Stimulated activated memory B cell treated with anti-CD40 and anti-IgM and Interleukin-4, amounts not matched to agents 10 μg/mL and 1 μg/mL and 100 μg/mL, for 72 hours (primary cell): ENCODE measurements at places on chromosomes 6 and 20.
A peak's percentile ranks its signal among the peaks of the same experiment; 100 is the strongest.

DNA sequence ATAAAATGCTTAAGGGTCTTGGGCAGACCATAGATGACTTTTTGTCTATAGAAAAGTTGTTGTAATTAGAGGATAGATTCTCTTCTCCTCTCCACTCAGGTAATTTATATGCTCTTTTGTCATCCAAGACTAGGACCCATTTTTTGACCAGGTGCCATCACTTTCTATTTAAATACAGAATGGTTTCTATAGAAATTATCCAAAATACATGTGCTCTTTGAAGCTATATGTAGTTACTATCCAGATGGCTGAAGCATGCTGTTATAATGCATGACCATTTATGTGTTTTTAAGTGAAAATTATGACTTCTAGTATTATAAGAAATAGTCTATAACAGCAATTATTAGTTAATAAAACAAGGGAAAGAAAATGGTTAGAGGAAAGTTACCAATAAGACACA is 3.0 kb upstream of the MLIP start:
- ATAC-seq = no peak

GRCh38 chr20:35891375-35891774 is 62.9 kb downstream of the SCAND1 start:
- no peak for ATAC-seq

DNA sequence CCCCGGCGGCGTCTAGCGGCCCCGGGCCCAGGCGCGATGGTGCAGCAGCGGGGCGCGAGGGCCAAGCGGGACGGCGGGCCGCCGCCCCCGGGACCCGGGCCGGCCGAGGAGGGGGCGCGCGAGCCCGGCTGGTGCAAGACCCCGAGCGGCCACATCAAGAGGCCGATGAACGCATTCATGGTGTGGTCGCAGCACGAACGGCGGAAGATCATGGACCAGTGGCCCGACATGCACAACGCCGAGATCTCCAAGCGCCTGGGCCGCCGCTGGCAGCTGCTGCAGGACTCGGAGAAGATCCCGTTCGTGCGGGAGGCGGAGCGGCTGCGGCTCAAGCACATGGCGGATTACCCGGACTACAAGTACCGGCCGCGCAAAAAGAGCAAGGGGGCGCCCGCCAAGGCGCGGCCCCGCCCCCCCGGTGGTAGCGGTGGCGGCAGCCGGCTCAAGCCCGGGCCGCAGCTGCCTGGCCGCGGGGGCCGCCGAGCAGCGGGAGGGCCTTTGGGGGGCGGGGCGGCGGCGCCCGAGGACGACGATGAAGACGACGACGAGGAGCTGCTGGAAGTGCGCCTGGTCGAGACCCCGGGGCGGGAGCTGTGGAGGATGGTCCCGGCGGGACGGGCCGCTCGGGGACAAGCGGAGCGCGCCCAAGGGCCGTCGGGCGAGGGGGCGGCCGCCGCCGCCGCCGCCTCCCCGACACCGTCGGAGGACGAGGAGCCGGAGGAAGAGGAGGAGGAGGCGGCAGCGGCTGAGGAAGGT is 715 bp downstream of the SOX12 start:
- ATAC-seq = peak; percentile 26

GRCh38 chr6:169370666-169371343 is 117.2 kb upstream of the THBS2 start:
- ATAC-seq = no peak

DNA sequence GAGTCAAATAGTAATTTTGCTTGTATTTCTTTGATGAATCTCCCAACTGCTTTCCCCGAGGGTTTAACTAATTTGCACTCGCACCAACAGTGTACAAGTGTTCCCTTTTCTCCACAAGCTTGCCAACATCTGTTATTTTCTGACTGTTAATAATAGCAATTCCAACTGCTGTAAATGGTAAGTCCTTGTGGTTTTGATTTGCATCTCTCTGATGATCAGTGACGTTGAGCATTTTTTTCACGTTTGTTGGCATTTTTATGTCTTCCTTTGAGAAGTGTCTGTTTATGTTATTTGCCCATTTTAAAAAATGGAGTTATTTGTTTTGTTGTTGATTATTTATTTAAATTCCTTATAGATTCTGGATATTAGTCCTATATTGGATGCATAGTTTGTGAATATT is 399.8 kb upstream of the MAN1A1 start:
- no peak for ATAC-seq

DNA sequence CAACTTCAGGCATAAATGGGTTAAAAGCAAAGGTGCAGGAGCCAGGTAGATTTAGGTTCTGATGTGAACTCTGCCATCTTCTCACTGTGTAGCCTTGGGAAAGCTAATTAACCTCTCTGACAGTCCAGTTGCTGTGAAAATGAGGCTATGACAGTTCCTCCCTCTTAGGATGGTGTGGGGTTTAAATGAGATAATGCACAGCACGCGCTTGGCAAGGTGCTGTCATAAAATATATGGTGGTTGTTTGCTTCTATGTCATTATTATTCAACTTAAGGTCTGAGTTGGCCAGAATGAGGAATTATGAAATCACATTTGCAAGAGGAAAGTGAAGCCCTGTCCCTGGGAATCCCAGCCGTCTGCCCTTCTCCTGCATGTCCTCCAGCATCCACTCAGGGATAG is 15.5 kb upstream of the BCAS1 start:
- ATAC-seq = no peak

- no peak for ATAC-seq
Observed at GRCh38 chr6:150177259-150177951, 34.6 kb downstream of the PPP1R14C start.

GRCh38 chr6:41273714-41274113 is 12.8 kb downstream of the TREM1 start:
- ATAC-seq = no peak

- peak; percentile 75 for ATAC-seq
Observed at GRCh38 chr6:13303668-13304017, 24.7 kb downstream of the TBC1D7 start.

DNA sequence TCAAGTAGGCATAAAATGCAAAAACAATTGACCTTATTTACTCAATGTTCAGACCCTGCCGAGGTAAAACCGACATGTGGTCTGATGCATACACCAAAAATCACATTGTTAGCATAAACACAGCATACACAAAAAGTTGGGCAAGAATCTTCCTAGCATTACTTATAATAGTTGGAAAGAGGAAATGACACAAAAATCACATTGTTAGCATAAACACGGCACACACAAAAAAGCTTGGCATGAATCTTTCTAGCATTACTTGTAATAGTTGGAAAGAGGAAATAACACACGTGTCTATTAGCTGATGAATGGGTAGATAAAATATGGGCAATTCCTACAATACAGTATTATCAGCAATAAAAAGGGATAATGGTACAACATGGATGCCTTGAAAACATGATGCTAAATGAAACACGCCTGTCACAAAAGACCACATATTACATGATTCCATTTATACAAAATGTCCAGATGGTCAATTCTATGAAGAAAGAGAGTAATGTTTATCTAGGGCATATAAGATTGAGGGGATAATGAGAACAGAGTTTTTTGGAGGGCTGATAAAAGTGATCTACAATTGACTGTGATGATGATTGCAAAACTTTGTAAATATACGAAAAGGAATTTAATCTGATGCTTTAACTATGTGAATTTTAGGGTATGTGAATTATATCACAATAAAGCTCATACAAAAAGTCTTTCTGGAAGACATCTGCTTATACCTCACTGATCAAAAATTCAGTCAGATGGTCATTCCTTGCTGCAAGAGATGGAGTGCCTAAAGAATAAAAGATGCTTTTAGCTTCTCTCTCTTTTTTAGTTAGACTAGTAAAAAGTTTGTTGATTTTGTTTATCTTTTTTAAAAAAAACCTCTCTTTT is 1019.5 kb upstream of the CITED2 start:
- no peak for ATAC-seq

- ATAC-seq = no peak
Observed at GRCh38 chr20:8129211-8129976, 2.7 kb upstream of the PLCB1 start.

GRCh38 chr20:45073221-45073620 is 27.7 kb downstream of the KCNS1 start:
- no peak for ATAC-seq

GRCh38 chr6:13268913-13269518 is 59.3 kb downstream of the TBC1D7 start:
- ATAC-seq = no peak

DNA sequence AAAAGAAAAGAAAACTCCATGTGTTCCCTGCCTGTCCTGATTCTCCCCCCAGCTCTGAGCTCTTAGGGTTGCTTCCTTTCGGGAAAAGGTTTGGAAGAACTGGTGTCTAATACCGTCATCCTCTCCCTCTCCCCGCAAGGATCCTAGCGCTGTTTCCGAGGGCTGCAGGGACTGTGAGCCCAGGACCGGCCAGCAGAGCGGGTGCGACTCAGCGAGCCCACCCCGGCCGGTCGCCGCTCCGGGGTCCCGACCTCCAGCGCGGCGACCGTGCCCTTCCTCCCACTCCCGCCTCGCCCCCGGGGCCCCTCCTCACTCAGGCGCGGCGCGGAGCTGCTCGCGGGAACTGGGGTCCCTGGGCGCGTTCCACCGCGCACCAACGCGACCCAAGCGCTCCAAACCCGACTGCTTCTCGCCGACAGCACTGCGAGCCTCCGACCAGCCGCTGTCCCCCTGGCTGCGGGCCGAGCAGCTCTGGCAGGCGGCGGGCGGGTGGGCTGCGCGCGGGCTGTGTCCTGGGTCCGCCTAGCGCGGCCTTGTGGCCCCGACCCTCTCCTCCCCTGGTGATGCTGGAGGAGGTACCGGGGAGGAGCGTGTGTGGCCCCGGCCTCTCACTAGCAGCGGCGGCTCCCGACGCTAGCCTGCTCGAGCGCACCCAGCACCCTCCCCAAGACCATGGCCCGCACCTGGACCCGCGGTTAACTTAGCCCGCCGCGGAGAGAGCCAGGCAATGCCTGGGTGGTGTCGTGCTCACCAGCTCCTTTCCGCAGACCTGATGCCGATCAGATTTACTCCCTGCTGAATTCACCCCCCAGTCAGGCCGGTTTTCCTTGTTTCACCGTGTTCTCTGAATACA is at the start of gene PLA2G7:
Gene PLA2G7 (minus strand): TSS at position 509 of the 853 bp plus-strand sequence. CDS start 12,484 bp downstream, outside the sequence.
- ATAC-seq = peak; percentile 38

GRCh38 chr20:61119794-61120410 is 132.2 kb upstream of the CDH4 start:
- ATAC-seq = no peak

- no peak for ATAC-seq
Observed at GRCh38 chr6:34518669-34519365, 37.3 kb downstream of the SPDEF start.
